ENCODE measurements at places on chromosomes 11 and 22. TPM values are rescaled to one million over a fixed set of nuclear protein-coding genes. Genes with fewer than 3 reads are reported as not detected.

IGHMBP2 gene
- total RNA-seq, result 19.8 TPM

NLRP14 gene
- not detected for total RNA-seq

P2RY2 gene
- 1.0 TPM for total RNA-seq

- H3K27ac ChIP-seq, result no peak overlapping the region
- H3K4me1 ChIP-seq, result peaks cover 6% of the 10 kb centered on the region
- DNase-seq, result no peak
- H3K4me3 ChIP-seq, result no peak overlapping the region
These were observed 106.5 kb downstream of the NAV2 start for GRCh38 chr11:19819148-19819547.

GRCh38 chr22:45310977-45311531 is 1.3 kb downstream of the FAM118A start:
- peak overlapping the region; percentile 81 for H3K4me3 ChIP-seq
- DNase-seq, result no peak
- no peaks in the 10 kb centered on the region for H3K36me3 ChIP-seq
- peaks cover 19% of the 10 kb centered on the region for H3K4me1 ChIP-seq
- no peaks in the 10 kb centered on the region for H3K27me3 ChIP-seq
- H3K27ac ChIP-seq, result peak overlapping the region; percentile 85
